GM18507 (cell line): ENCODE measurements at places on chromosomes 2 and 18.

- no peak for DNase-seq
These were observed 199.6 kb upstream of the MMADHC start for GRCh38 chr2:149787206-149787605.

DNA sequence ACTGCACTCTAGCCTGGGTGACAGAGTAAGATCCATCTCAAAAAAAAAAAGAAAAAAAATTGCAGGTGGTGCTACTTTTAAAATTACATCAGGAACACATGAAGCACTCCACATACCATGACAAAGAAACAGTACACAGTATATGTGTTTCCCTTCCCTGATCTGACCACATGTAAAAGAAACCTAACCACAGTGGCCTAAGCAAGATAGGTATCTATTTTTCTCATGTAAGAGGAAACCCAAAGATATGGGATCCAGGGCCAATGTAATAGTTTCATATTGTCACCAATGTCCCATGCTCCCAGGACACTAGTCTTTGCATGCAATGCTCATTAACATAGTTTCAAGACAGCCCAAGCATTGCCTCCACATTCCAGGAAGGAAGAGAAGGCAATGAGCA lies 99.9 kb downstream of the DYM start:
- DNase-seq = no peak

DNA sequence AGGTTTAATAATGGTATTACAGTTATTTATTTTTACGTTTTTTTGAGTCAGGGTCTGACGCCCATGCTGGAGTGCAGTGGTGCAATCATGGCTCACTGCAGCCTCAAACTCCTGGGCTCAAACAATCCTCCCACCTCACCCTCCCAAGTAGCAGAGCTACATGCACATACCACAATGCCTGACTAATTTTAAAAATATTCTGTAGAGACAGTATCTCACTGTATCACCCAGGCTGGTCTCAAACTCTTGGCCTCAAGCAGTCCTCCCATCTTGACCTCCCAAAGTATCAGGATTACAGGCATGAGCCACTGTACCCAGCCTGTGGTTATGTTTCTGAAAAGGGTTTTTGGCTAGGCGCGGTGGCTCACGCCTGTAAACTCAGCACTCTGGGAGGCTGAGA lies 120.8 kb downstream of the ESCO1 start:
- no peak for DNase-seq

DNA sequence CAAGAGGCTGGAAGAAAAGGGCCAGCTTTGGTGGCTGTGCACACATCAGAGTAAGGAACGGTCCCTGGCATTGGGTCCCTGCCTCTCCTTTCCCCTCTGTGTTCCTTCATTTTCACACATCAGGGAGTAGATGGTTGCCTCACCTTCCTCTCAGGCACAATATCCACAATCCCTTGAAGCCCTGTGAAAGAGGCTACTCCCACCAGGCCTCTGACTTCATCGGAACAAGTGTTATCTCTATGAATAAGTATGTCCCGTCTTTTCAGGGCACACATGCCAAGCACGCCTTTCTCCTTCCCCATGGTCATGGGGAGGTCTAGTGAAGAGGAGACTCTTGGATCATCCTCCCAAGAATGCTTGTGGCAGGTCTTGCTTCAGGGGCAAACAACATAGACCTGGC lies 61.2 kb upstream of the LMAN1 start:
- DNase-seq = no peak

DNA sequence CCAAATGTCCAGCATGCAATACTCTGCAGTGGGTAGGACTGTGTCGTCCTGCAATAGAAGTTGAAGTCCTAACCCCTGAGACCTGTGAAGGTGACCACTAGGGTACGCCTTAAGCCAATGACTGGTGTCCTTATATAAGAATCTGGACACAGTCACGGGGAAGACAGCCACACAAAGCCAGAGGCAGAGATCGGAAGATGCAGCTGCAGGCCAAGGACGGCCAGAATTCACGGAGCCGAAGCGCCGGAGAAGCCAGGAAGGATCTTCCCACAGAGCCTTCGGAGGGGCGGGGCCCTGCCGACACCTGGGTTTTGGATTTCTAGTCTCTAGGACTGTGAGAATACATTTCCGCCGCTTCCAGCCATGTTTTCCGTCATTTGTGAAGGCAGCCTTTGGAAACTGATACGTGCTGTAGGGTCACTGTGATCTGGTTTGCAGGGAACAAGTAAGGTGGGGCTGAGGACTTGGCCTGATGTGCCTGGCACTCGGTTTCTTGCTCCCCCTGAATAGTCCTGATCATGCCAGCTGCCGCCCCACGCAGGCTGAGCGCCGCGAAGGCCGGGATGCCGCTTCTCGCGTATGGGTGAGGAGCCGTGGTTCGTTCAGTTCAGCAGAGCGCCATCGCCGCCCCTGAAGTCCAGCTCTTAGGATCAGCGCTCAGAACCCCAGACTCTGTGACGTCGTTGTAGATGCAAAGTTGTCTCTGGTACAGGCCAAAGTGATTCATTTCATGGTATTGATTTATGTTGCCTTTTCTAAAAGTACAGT lies 38.7 kb downstream of the PTGR3 start:
- DNase-seq = no peak

- DNase-seq = peak; percentile 56
These were observed 550 bp downstream of the MFSD6 start for GRCh38 chr2:190408538-190409271.

DNA sequence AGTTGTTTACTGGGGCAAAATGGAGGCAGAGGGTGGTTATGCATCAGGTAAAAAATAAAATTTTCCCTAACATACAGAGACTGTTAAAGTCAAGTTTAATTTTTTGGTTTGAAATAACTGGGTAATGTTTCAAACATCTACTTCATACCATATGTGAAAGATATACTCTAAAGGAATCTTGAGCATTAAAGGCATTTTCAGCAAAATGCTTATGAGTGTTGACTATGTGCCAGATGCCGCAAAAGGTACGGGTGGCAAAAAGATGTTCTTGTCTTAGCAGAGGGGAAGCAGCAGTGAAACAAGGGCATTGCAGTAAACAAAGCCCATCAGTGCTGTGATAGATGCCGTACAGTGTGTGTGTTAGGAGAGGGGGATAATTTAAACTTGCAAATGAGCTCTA lies 263.1 kb upstream of the ID2 start:
- DNase-seq = no peak

- no peak for DNase-seq
These were observed 182.5 kb downstream of the PRKCE start for GRCh38 chr2:45833968-45834344.

- DNase-seq = no peak
These were observed 127.2 kb upstream of the EPAS1 start for GRCh38 chr2:46170026-46170425.

GRCh38 chr2:31212659-31213600 lies 4.4 kb downstream of the CAPN14 start:
- DNase-seq = no peak

- no peak for DNase-seq
These were observed 48.4 kb downstream of the LRRTM1 start for GRCh38 chr2:80255918-80256781.

- DNase-seq = no peak
These were observed 312.4 kb downstream of the DCC start for GRCh38 chr18:52652391-52652790.

- no peak for DNase-seq
These were observed 16.8 kb upstream of the PAX3 start for GRCh38 chr2:222315443-222316121.

GRCh38 chr18:46387441-46388131 lies 269.4 kb downstream of the LOXHD1 start:
- DNase-seq = no peak

DNA sequence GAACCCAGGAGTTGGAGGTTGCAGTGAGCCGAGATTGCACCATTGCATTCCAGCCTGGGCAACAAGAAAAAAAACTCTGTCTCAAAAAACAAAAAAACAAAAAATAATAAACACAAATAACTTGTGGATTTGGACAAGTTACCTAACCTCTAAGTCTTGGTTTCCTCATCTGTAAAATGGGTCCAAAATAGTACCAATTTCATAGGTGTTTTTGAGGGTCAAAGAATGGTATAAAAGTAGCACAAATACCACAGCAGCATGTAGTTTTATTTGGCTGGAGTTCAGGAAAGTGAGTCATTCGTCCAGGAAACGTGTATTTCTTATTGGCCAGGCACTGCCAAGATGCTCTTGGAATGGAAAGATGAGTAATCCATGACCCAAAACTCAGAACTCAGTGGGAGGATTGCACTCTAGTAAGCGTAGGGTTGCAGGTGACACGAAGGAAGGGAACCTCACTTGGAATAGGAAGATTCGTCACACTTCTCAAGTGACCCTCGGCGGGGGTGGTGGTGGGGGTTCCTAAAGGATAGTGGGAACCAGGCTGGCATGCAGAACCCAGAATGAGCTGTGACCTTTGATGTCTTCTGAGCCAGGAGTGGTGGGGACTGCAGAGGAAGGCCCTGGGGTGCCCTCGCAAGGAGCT lies 24.4 kb downstream of the GRHL1 start:
- DNase-seq = no peak

GRCh38 chr2:193332941-193333340 lies 1138.2 kb upstream of the TMEFF2 start:
- no peak for DNase-seq

GRCh38 chr2:210965472-210965871 lies 409.1 kb downstream of the CPS1 start:
- no peak for DNase-seq

- no peak for DNase-seq
These were observed 4.3 kb downstream of the RAX start for GRCh38 chr18:59268721-59269562.

- DNase-seq = no peak
These were observed 16.2 kb downstream of the ADRA2B start for GRCh38 chr2:96099861-96100798.

DNA sequence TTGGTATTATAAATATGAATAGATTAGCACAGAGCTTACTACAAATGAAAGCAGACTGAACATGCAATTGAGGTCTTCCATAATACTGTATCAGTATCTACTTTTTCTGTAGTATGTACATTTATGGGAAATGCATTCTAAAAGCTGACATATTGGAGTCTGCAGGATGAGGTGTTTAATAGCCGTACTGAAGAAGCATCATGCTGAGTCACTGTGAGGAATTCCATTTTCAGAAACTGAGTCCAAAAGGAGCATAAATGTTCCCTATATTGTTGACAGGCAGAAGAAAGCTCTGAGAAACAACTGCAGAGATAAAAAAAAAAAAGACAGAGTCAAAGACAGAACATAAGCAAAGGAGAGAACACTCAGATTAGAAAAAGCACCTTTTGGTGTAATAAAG lies 366.7 kb upstream of the SPHKAP start:
- DNase-seq = no peak

DNA sequence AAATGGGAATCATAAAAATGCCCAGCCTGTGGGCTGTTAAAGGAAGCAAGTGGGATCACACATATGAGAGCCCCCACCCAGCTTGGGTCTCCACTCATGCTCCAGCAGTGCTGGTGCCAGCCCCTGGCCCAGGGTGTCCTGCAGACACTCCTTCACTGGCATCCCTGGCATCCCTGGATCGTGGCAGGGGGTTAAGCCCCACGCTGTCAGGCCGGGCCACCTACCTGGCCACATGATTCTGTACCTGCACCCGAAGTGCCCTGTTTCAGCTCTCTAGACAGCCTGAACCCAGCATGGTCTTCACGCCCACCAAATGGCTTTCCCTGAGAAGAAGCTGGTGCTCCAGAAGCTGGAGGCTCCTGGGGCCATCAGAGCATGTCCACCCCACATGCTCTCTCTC lies 137.4 kb downstream of the INHBB start:
- DNase-seq = no peak

DNA sequence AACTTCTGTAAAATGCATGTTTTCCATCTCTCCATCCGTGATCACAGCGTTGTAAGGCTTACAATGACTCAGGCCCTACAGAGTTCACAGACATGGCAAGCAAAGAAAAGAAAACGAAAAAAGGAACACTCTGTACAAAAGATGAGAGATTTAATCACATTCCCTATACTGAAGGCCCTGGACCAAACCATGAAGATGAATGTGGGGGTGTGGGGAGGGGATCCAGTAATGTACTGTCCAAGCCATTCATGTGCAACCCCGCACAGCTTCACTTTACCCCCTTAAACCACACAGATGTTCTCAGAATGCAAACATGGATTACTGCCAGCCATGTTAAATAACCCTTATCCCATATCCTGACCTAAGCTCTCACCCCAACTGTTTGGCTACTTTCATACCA lies 391.1 kb downstream of the NCKAP5 start:
- no peak for DNase-seq

DNA sequence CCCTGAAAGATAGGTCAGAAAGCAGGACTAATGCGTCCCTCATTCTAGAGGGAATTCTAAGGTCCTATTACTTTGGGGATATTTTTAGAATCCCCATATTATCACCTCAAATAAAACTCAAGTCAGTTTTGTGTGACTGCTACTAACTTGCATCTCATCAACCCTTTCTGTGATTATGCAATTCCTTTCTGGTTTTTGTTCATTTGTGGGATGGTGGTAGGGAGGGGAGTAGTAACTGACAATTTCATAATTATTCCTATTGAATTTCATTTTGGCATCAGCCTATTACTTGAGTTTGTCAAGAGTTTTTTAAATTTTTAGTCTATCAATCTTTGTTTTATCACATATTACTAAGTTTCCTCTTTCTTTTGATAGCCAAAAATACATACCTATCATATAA lies 28.4 kb upstream of the TANK start:
- DNase-seq = no peak

DNA sequence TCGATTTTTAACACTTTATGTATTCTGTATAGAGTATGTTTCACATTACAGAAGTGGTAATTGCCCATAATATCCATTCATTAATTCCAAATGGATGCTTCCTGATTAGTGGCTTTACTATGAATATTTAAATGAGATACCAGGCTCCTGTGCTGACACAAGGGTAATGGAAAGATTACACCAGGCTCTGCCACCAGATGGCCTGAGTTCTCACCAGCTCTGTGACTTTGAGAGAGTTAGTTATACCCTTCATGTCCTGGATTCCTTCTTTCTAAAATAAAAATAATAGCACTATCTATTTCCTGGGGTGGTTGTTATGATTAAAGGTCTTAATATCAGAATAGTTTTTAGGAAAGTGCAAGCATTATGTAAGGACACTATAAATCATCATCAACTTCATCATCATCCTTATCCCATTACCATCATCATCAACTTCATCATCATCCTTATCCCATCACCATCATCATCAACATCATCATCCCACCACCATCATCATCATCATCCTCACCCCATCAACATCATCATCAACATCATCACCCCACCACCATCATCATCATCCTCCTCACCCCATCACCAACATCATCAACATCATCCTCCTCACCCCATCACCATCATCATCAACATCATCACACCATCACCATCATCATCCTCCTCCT lies 151.8 kb downstream of the DNER start:
- DNase-seq = no peak

- peak; percentile 69 for DNase-seq
These were observed 21.5 kb upstream of the BIN1 start for GRCh38 chr2:127128445-127128904.

- DNase-seq = no peak
These were observed 94.0 kb downstream of the PLA2R1 start for GRCh38 chr2:159968279-159968900.
